ENCODE measurements at places on chromosomes 3 and 15.

GRCh38 chr15:89446255-89446891, 50.0 kb downstream of the RHCG start:
- no peak for DNase-seq

GRCh38 chr15:70503073-70503745, 260.1 kb downstream of the UACA start:
- no peak for DNase-seq

GRCh38 chr3:123480428-123480827, 31.5 kb upstream of the ADCY5 start:
- no peak for DNase-seq

GRCh38 chr15:86572368-86572841, 492.7 kb downstream of the AGBL1 start:
- DNase-seq = no peak

- DNase-seq = no peak
These were observed 4.7 kb downstream of the SLC51A start for GRCh38 chr3:196220991-196221390.

DNA sequence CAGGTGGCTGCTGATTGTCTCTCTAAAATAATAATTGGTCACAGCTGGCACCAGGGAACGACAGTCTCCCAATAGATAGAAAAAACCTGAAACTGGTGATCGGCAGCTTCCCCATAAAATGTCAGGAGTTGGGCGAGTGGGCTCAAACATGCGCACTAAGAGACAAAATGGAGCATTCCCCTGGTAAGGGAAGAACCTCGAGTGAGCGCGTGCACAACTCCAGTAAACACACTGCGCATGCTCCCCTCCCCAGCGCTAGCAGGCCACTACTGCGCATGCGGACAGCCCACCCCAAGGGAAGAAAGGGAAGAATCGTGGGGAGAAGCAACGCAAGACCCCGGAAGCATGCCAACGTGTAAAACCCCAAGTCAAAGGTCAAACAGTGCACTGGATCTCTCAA, 7.7 kb upstream of the STARD5 start:
- DNase-seq = no peak

- no peak for DNase-seq
These were observed 19.9 kb downstream of the ZBTB20 start for GRCh38 chr3:115127208-115127607.

- no peak for DNase-seq
These were observed 71.5 kb upstream of the EIF1B start for GRCh38 chr3:40237889-40238571.

DNA sequence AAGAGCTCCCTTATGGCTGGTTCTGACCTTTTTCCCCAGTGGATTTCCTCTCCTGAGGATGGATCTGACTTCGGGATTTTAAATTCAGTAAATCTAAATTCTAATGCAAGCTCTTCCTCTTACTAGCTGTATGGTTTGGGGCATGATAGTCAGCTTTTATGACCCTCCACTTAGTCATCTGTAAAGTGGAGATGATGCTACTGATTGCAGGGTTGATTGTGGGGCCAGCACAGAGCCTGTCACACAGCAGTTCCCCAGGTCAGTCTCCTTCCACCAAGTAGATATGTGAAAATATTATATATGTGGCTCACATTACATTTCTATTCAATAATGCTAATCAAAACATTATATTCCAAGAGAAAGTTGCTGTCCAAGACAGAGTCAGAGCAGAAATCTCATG, 141.3 kb upstream of the UBE2E1 start:
- DNase-seq = no peak

DNA sequence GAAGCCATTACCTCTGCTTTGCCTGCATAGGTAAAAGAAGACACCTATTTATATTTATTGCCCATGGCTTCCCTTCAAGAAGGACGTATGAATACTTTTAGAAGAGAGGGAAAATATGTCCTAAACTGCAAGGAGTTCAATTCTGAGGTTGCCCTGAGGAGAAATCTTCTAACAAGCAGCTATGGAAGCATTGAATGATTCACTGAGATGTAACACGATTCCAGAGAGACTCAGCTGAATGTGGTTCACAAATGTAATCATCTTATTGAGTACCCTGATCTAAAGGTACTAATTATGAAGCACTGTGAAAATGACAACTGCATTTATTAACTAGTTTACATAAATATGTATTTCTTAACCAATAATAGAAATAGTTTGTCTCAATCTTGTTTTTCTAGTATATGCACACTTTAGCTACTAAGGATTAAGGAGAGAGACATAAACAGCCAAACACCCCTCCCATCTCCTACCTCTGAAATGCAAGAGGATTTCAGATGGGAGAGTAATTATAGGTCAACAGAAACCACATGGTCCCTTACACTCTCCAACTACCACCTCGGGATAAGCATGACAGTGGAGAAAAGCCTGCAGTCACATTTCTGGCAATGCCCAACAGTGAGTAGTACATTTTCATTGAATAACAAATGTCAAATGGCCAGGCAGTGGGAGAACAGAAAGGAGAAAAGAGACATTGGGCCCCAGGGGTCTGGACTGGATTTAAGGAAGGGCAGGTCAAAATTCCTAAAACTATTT, 506.2 kb upstream of the IL12A start:
- no peak for DNase-seq

GRCh38 chr3:116067326-116067725, 378.0 kb downstream of the LSAMP start:
- DNase-seq = no peak

DNA sequence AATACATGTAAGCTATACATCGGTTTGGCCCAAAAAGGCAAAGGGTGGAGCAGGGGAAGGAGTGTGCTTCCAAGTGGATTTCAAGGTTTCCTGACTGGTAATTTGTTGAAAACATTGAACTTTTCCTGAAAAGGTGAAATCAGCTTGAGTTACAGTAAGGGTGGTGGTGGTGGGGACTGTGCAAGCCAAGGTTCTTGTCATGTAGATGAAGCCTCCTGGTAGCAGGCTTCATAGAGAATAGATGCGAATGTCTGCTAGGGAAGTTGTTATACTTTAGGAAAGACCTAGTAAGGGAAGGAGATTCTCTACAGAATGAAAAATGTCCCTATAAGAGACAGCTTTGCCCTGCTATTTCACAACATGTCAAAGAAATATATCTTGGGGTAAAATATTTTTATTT, 528.2 kb upstream of the CBLB start:
- no peak for DNase-seq

GRCh38 chr3:73739791-73740453, 115.2 kb upstream of the PDZRN3 start:
- DNase-seq = no peak

- no peak for DNase-seq
These were observed 10.3 kb downstream of the PRR20G start for GRCh38 chr3:127277561-127277960.

GRCh38 chr15:96321639-96322535, 8.6 kb upstream of the NR2F2 start:
- DNase-seq = no peak

GRCh38 chr3:108546247-108546646, 35.9 kb upstream of the MYH15 start:
- DNase-seq = no peak

DNA sequence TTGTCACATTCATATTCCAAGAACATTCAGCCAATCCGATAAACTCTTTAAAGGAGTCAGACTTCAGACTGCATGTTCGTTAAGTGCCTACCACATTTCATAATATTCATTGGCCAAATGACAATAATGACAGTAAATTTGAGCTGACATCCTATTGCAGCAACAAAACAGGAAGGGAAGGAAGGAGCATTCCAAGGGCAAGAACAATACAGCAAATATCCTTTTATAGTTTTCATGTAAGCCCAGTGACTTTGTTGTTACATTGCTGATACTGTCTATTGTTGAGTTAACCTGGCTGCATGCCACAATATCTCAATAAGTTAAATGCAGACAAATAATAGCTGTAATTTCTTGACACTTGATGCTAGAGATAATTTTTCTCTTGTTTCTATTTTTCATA, 16.4 kb upstream of the CBLB start:
- no peak for DNase-seq

DNA sequence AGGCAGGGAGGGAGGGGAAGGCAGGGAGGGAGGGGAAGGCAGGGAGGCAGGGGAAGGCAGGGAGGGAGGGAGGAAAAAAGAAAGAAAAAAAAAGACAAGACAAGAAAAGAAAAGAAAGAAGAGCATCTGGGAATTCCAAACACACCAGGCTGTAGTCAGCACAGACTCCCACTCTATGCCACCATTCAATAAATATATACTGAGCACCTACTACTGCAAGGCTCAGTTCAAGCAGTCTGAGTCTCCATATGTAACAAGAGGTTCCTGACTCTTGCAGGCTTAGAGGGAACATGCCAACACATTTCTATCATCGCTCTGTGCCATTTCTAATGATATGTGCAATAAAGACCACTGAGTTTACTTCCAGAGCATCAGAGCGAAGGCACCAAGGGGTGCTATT, 47.7 kb downstream of the ANXA2 start:
- no peak for DNase-seq

DNA sequence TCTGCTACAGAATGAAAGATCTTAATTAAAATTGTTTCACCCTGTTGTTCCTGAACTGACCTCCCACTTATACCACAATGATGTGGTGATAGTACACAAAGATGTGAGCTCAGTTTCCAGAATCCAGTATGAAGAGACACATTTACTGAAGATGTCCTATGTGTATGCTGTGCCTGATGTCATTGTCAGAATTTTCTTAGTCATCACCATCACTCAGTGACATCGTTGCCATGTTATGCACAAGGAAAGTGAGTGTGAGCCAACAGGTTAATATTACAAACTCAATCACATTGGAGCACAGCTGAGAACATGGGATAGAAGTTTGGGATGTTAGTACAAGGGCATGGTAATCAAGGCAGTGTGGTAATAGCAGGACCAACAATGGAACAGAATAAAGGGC, 199.7 kb upstream of the CHRNA7 start:
- DNase-seq = no peak

DNA sequence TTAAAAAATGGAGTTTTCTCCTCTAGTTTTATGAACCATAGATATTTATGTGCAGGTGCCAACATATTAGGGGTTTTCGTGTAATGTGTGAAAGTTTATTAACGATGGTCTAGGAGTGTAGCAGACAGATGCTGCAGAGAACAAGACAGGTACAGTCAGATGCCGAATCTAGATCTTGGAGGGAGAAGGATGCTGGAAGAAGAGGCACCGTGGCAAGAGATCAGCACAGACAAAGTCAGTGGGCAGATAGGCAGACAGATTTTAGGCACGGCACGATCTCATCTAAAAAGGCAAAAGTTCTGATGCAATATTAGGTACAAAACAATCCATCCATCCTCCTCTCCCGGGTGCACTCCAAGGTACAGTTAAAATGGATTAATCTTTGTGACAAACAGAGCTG, 161.6 kb downstream of the TIGIT start:
- DNase-seq = peak; percentile 23

DNA sequence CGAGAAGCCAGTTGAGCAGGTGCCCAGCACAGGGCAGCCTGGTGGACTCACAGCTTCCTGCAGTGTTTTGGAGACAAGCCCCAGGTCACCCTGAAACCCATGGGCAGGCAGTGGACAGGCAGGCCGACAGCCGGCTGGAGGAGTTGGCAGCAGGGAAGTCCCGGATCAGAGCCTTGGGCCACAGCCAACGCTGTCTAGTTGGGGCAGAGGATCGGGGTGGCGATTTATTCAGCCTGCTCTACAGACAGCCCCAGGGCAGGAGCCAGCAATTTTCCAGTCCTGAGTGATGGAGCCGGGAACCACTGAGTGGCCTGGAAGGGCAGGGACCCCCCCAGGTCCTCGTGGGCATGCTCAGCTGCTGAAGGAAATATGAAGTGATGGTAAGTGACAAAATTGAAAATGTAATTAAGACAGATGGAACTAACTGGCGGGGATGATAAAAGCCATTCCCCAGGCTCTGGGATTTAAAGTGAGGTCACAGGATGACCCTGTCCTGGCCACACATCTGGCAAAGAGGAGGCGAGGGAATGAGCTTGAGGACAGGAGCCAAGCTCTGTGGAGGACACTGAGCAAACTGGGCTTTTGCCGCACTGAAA, 34.4 kb upstream of the TBC1D21 start:
- no peak for DNase-seq

Measured in DMS79 (cell line).